ENCODE measurements at places on chromosomes 5 and 9. TPM values are rescaled to one million over a fixed set of nuclear protein-coding genes. Genes with fewer than 3 reads are reported as not detected.
A peak's percentile ranks its signal among the peaks of the same experiment; 100 is the strongest.

The PRRX2 gene
- 37.4 TPM for polyA plus RNA-seq

The RGS7BP gene
- 0.63 TPM for polyA plus RNA-seq

The LHX6 gene
- polyA plus RNA-seq = not detected

The MARCOL gene
- polyA plus RNA-seq = not detected

GRCh38 chr5:151065609-151066008 lies 15.2 kb downstream of the TNIP1 start:
- no peak for DNase-seq

- no peak for DNase-seq
These were observed 92.5 kb downstream of the CEMIP2 start for GRCh38 chr9:71675857-71676165.

- no peak for DNase-seq
These were observed 367.3 kb downstream of the NDUFS4 start for GRCh38 chr5:53927668-53928247.

- DNase-seq = no peak
These were observed 268.7 kb upstream of the GAS1 start for GRCh38 chr9:87216036-87216435.

GRCh38 chr5:35780236-35780635 lies 76.5 kb upstream of the IL7R start:
- no peak for DNase-seq

GRCh38 chr5:66558560-66558959 lies 37.6 kb upstream of the MAST4 start:
- no peak for DNase-seq

- DNase-seq = no peak
These were observed 85.4 kb upstream of the PRRC1 start for GRCh38 chr5:127431977-127432585.

DNA sequence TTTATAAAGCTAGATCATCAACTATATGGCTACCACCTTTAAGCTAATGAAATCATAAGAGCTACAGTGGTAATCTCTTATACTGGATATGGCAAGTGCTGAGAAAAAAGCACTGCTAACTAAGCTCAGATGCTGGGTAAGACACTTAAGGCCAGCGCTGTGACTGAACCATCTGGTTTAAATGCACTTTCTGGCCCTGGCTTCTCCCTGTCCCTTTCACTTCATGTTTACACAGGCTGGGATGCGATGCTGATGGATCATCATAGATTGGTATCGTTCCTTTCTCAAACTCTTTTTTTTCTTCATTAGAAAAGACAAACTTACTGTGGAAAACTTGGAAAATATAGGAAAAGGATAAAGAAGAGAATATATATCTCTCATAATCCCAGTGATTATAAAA lies 52.3 kb downstream of the KIF24 start:
- DNase-seq = no peak

- peak; percentile 24 for DNase-seq
These were observed 2.2 kb upstream of the S1PR3 start for GRCh38 chr9:88988796-88989641.

GRCh38 chr9:130172161-130172857 lies at the start of gene NCS1:
Gene NCS1 (plus strand): TSS chr9:130172404. CDS start chr9:130172664, 260 bp downstream.
- no peak for DNase-seq

DNA sequence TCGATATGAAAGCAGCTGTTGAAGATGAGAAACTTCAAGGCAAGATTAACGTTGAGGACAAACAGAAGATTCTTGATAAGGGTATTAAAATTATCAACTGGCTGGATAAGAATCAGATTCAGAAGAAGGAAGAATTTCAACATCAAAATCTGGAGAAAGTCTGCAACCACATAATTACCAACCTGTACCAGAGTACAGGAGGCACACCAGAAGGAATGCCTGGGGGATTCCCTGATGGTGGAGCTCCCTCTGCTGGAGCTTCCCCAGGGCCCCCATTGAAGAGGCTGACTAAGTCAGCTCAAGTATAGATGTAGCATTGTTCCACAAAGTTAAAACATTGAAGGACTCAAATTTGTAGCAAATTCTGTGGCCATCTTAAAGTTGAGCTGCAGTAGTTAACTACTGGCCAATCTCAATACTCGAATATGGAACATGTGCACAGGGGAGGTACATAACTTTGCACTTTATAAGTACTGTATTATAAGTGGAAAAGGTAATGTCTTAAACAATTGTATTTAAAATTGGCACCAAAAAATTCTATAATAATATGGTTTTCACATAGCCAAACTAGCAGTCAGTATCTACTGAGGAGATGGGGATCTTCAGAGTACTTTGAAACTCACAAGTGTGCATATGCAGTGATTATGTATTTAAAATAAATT lies 237.5 kb downstream of the CHSY3 start:
- DNase-seq = no peak

DNA sequence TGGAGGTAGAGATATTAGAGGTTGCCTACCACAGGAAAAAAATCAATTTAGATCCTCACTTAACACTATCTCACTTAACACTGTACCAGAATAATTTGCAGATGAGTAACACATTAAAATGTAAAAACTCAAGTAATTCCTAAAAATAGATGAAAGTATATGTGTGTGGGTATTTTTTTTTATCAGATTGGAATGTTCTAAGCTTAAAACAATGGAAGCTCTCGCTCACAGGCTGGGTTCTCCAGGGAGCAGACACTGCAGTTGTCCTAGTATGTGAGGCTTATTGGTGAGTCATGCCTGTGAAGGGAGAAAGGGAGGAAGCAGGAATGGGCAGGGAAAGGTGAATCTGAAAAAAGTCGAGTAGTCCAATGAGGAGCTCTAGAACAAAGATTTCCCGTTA lies 181.3 kb upstream of the ZNF608 start:
- DNase-seq = no peak

DNA sequence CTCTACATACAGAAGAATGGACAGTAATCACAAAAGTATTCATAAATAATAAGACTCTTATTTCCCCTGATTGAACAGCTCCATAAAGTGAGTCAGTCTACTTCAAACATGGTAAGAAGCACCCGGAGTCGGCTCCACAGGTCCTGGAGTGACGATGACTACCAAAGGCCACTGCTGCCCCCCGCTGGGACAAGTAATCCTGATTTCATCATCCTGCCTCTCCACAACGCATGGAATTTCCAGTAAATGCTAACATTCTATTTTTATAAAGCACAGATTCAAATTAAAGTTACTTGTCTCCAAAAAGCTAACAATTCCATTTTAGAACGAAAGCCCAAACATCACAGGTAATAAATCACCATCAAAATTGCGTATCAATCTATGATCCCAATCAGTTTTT lies 16.2 kb downstream of the ATPSCKMT start:
- DNase-seq = peak; percentile 79
